AG09319 (cell line): ENCODE measurements at places on chromosomes 3 and 15.

- DNase-seq: no peak
Observed at GRCh38 chr3:54663501-54664011, 264.3 kb downstream of the LRTM1 start.

DNA sequence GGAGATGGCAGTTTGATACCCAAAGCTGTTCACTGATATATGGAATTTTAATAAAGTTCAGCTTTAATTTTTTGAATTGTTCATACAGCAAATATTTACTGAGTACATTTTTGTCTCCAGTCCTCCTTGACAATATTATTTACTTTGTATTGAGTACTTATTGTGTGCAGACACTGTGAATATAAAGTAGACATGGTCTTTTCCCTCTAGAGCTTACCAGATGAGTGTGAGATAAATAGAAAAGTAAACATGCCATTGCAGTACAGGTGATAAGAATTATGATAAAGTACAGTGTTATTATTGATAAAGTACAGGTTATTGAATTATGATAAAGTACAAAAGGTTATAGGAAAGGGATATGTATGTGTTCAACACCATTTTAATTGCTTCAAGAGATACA lies 2.1 kb downstream of the UBA5 start:
- DNase-seq: no peak

- no peak for DNase-seq
Observed at GRCh38 chr15:78343276-78344060, 3.3 kb downstream of the CRABP1 start.

DNA sequence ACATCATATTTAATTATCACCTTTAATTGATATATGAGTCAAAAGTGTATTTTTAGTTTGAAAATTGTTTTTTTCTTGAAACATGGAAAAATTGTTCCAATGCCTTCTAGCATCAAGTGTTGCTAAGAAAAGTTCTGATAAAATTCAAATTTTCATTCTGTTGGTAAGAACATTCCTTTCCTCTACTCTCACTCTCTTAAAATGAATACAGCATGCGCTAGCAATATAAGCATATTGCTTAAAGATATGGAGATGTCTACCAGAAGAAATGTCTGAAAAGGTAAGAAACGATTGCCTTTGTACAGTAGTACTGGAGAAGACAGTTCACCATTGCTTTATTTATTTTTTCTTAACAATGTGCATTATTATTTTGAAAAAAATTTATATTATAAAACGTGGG lies 17.6 kb upstream of the ZBTB38 start:
- no peak for DNase-seq

GRCh38 chr15:50275908-50276307 lies 10.4 kb upstream of the HDC start:
- DNase-seq: no peak
